ENCODE measurements at places on chromosomes 11 and 22.

- no peak for DNase-seq
These were observed 607.4 kb upstream of the B3GAT1 start for GRCh38 chr11:135019343-135019871.

- DNase-seq: no peak
These were observed 566.8 kb upstream of the TENM4 start for GRCh38 chr11:80007616-80008015.

GRCh38 chr22:43720716-43721115 lies 91.4 kb downstream of the EFCAB6 start:
- no peak for DNase-seq

DNA sequence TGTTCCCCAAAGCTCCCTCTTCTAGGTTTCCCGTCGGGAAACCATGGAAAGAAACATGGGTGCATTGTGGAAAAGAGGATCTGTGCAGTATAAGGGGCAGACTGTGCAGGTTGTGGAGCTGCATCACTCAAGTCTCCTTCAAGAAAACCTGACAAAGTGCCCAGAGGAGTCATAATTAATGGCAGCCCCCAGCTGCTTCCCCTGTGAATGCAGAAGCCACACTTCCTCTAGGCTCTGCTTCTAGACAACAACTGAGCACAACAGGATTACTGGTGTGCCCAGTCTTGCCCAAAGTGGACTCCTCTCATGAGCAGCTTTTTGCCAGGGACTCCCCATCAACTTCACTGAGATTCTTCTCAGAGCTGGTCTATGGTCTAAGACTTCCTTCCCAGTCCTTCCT lies 42.6 kb upstream of the SCUBE2 start:
- DNase-seq: no peak

GRCh38 chr11:68643585-68643984 lies 40.8 kb upstream of the GAL start:
- no peak for DNase-seq

DNA sequence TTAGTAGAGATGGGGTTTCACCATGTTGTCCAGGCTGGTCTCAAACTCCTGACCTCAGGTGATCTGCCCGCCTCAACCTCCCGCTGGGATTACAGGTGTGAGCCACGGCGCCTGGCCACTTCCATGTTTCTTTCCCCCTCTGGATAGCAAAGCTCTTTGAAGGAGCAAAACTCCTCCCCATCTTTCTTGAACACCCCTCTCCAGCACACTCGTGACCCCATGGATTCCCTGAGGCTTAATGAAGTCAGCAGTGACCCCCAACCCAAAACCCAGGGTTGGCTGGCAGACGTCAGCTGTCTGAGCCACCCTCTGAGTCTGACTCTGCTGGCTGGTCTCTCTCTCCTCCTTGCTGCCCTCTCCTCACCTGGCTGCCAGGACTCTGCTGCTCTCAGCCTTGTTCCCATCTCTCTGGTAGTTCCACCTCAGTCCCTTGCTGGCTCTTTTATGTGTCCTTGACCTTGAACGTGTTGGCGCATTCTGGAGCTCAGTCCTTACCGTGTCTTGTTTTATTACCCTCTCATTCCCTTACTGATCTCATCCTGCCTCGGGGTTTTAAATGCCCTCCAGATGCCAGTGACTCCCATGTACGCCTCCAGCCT lies 44.5 kb downstream of the PARVG start:
- no peak for DNase-seq

DNA sequence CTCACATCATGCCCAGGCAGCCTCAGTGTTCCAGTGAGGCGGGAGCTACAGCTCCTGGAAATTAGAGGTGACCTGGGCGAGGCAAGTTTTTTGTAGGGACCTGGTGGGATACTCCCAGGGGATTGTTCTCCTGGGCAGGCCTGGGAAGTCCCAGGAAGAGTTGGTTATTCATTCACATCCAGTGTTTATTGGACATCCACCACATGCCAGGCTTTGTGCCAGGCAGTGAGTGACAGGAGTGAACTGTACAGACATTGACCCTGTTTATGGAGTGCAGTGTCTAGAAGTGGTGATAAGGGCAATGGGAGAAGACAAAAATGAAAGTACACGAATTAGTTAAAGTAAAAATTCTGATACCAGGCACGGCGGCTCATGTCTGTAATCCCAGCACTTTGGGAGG lies 29.4 kb downstream of the YWHAH start:
- no peak for DNase-seq

DNA sequence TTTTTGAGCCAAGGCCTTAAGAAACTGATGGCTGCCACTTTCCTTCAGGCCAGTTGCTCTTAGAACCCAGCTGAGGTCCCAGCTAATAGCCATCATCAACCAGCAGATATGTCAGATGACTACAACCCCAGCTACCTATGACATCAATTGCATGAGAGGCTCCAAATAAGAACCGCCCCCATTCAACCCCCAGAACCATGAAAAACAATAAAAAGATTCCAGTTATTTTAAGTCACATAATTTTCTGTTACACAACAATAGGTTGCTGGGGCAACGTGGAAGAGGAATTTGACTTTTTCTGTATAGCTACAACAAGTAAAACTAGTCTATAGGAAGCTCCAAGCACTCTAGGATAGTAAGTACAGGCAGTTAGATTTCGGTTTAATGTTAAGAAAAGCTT lies 216.3 kb upstream of the MTNR1B start:
- DNase-seq: no peak

- no peak for DNase-seq
These were observed 328.7 kb upstream of the B3GAT1 start for GRCh38 chr11:134740590-134741261.

DNA sequence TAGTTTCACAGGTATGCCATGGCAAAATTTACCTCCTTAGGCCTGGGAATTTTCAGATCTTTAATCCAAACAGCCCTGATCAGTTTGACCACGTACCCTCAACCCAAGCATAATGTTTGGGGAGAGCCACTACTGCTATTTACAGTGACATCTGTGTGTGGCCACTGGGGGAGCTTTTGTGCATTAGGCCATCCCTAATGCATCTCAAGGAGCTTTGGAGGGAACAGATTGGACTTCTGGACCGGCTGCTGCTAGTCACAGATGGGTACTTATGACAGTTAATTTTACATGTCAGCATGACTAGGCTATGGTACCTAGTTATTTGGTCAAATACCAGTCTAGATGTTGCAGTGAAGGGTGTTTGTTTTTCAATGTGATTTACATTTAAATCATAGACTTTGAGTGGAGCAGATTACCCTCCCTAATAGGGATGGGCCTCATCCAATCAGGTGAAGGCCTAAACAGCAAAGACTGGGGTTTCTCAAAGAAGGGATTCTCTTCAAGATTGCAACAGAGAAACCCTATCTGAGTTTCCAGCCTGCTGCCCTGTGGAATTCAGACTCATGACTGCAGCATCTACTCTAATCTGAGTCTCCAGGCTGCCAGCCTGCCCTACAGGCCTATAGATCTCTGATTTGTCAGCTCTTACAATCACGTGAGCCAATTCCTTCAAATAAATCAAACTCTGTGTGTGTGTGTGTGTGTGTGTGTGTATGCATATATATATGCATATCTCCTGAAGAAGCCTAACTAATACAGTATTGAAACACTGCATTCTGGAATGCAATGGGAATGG lies 38.0 kb upstream of the GALNT18 start:
- no peak for DNase-seq

DNA sequence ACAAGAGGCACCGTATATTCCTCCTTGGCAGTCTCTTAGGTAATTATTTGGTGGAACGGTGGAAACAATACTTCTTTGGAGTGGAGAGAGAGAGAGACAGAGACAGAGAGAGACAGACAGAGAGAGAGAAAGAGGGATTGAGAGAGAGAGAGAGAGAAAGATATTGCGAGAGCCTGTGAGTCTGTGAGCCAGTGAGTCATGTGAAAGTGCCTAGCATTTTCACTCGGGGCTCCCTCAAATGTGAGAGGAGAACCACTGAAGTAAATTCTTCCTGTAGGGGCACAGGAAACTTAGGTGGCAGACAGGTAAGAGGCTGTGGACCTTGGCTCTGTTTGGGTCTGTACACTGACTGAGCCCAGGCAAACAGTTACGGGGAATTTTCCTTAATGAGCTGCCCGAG lies 31.6 kb upstream of the SNX19 start:
- DNase-seq: no peak

- DNase-seq: no peak
These were observed 25.7 kb downstream of the USP28 start for GRCh38 chr11:113849713-113850112.

All from SIG-M5 (cell line).